ENCODE measurements at places on chromosomes 6 and 20.

- no peak for DNase-seq
Measured at GRCh38 chr20:25289886-25290597, 42.2 kb downstream of the PYGB start.

GRCh38 chr20:61840779-61841455 is 224.8 kb downstream of the TAF4 start:
- DNase-seq = no peak

GRCh38 chr6:79250559-79250958 is 16.1 kb upstream of the HMGN3 start:
- no peak for DNase-seq

- peak; percentile 96 for DNase-seq
Measured at GRCh38 chr6:4351520-4352321, 216.3 kb upstream of the ECI2 start.

DNA sequence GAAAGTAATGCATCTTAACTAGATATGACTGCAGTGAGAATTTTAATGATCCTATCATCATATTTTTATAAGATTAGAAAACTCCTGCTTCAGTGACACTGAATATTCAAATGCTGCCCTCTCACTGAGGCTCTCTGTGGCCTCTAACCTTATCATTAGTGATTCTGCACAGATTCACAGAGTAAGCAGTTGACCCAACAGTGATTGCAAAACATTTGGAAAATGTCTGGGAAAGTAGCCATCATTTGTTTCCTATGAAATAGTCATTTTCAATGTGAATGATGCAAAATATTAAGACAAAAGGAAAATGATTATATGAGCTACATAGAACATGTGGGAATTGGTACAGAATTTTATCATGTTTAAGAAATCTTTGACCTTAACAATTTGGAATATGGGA is 210.3 kb downstream of the TBX18 start:
- DNase-seq = peak; percentile 28

- DNase-seq = peak; percentile 40
Measured at GRCh38 chr6:53671111-53671510, 5.6 kb upstream of the KLHL31 start.

- DNase-seq = no peak
Measured at GRCh38 chr6:87572883-87573282, 16.9 kb downstream of the RARS2 start.

- no peak for DNase-seq
Measured at GRCh38 chr6:3359973-3360726, 96.7 kb downstream of the SLC22A23 start.

DNA sequence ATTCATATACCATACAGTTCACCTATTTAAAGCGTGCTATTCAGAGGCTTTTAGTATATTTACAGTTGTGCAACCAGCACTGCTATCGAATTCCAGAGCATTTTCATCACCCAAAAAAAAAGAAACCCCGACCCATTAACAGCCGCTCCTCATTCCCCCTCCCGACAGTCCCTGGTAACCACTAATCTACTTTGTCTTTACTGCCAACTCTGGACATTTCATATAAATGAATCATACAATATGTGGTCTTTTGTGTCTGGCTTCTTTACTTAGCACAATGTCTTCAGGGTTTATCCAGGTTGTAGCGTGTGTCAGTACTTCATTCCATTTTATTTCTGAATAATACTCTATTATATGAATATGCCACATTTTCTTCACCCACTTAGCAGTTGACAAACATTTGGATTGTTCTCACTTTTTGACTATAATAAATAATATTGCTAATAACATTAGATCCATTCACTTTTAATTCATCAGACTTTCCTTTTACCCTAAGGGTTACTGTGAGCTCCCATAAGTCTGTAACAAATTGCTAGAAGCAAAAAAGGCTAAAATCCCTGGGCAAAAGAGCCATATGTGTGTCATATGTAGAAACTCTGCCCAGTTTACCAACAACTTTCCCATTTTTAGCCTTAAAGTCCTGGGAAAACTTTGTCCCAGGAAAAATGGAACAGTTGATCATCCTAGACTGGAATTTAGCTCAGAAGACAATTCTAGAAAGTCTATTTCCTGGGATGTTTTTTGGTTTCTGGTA is 23.2 kb upstream of the ROS1 start:
- peak; percentile 97 for DNase-seq

- no peak for DNase-seq
Measured at GRCh38 chr20:23585808-23586734, 17.8 kb upstream of the CST9L start.

- no peak for DNase-seq
Measured at GRCh38 chr6:156912431-156912830, 135.3 kb downstream of the ARID1B start.

DNA sequence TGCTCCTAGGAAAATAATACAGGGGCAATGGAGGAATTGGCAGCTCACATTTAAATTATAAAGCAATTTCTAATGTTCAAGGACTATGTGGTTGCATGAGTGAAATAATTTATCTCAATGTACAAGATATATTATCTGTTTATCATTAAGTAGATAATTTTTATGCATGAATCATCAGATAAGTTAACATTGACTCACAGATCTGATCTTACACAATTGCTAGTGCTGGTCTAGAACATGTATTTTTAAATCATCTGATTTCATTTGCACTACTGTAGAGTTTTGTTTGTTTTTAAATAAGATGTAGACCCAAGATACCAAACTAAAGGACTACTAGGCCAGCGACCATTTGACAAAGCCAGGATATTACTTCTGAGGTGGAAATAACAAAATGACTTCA is 199.2 kb downstream of the BMP2 start:
- DNase-seq = no peak

- DNase-seq = peak; percentile 62
Measured at GRCh38 chr20:44089987-44090674, 96.9 kb downstream of the JPH2 start.
